ENCODE measurements at places on chromosomes 1 and 21.

GRCh38 chr21:38219049-38219628 lies 37.7 kb upstream of the KCNJ15 start:
- peak; percentile 82 for DNase-seq

- no peak for DNase-seq
Measured at GRCh38 chr1:50424884-50425375, 1.7 kb upstream of the DMRTA2 start.

GRCh38 chr1:5815211-5815610 lies 177.0 kb downstream of the NPHP4 start:
- DNase-seq: no peak

DNA sequence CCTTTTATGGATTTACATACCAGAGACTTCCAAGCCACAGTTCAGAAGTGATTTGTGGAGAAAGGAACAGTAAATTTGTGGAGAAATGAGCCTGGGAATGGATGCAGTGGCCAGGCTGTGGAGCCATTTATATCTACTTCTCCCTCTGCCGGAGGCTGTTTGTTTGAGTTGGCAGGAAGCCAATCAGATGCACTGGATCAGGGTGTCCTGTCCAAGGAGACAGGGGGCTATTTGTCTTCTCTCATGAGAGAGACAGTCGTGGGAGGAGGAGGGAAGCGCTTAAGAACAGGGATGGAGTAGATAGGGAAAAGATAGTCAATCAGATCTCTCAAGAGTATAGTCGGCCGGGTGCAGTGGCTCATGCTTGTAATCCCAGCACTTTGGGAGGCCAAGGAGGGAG lies 2.8 kb upstream of the HAPLN2 start:
- peak; percentile 90 for DNase-seq

DNA sequence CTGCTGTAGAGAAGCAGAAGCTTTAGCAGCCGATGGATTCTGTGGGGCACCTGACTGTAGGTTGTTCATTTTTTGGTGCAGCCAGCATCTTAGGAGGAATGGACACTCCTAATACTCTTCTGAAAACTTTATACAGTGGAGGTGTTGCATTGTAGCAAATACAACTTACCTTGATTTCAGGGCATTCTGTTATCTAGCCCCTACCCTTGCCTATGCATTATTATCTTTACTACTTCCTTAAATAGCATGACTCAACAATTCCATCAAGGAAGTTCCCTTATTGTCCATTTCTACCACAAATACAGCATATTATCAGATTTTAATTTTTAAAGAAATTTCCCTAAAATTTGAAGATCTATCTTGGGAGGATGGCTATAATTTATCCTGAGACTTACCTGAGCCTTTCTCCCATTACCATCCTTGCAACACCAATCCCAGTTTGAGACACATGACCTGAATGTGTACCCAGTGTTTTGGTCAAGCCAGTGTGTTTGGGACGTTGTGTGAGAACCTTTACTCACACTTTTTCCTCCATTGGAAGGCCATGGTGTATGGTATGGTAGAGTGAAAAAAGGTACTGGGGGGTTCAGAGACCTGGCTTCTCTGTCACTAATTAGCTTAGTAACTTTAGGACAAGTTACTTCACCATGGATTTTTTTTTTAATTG lies 9.2 kb downstream of the POU2F1 start:
- no peak for DNase-seq

DNA sequence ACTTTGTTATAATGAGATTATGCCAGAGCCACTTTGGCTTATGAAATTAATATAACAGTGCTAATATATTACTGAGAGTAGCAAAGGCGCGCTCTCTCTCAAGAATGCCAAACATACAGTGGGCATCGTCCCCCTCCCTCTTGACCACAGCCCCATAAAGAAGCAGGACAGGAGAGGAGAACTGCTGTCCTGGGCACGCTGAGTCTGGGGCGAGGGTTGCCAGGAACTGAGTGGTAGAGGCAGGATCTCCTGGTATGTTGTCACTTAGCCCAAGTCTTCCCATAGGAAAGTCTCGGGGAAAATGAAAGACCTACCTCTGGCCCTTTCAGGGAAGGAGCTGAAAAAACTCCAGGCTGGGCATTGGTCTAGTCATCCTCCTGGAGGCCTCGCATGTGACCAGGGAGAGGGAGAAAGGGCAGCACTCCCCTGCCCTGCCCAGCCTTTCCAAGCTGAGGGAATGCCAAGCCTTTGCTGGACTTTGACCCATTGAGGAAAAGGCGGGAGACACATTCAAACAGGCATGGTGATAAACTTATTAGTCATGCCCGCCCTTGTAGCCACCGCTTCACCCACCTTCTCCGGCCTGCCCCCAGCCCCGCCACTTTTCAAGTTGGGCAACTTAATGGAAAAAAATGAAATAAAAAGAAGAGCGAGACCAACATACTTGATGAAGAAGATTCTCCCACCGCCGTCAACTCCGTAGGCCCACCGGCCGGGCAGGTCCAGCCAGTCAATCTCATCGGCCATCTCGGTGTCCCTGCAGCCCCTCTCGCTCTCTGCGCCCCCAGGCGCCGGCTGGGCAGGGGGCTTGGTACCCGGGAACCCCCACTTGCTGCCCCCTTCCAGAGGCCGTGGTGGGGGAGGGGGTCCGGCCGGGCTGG lies 17.4 kb upstream of the PLEKHA6 start:
- DNase-seq: no peak

- DNase-seq: no peak
Measured at GRCh38 chr1:32766328-32766972, 50.7 kb downstream of the YARS1 start.

- DNase-seq: no peak
Measured at GRCh38 chr1:178599745-178600144, 86.8 kb downstream of the TEX35 start.

- DNase-seq: peak; percentile 33
Measured at GRCh38 chr21:45109831-45110492, 35.6 kb downstream of the ADARB1 start.

GRCh38 chr1:48493970-48494769 lies 22.2 kb upstream of the SPATA6 start:
- peak; percentile 45 for DNase-seq

Measured in NCI-H69 (cell line).